ENCODE measurements at places on chromosomes 4 and X.

- H3K36me3 ChIP-seq: peaks cover 13% of the 10 kb centered on the region
- H3K4me1 ChIP-seq: peaks cover 26% of the 10 kb centered on the region
- no peak overlapping the region for H3K4me3 ChIP-seq
- DNase-seq: peak; percentile 30
- no peak overlapping the region for H3K27ac ChIP-seq
Measured at GRCh38 chrX:13750204-13750603, 15.7 kb downstream of the OFD1 start.

DNA sequence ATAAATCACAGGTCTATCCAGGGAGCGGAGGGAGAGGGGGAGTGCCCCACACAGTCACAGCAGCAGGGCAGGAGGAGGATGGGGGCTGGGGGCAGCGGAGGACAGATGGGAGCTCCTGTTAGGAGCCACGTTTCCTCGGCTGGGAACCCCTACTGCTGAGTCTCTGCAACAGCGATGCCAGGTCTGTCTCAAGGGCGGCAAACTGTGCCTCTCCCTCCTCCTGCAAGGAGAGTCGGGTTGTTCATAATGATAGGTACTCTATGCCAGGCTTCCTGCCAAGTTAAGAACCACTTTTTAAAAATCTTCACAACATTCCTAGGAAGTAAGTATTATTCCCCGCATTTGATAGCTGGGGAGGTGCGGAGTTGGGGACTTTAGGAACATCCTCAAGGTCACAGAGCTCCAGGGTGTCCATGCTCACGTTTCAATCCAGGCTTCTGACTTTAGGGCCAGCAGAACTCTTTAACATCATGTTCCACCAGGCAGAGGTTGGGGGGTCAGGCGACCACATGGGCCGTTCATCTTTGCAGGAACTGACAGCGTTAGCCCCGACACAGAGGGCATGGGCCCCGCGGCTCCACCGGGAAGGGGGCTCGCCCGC is 98.3 kb upstream of the MAML3 start:
- peak overlapping the region; percentile 72 for H3K4me3 ChIP-seq
- no peaks in the 10 kb centered on the region for H3K36me3 ChIP-seq
- H3K4me1 ChIP-seq: peaks cover 3% of the 10 kb centered on the region
- no peak overlapping the region for H3K27ac ChIP-seq
- no peak for DNase-seq

DNA sequence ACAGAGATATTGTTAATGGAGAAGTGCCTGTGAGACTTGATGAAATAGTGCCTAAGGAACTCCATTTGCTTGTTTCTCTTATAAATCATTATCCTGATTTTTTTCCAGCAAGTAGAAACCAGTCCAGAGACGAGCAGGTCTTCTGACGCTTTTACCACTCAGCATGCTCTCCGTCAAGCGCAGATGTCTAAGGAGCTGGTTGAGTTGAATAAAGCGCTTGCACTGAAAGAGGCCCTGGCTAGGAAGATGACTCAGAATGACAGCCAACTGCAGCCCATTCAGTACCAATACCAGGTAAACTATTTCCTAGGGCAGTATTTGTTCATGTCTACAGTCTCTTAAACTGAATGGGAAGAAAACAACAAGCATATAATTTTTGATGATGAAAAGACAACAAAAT is 63.6 kb downstream of the KIF4A start:
- H3K27me3 ChIP-seq: no peaks in the 10 kb centered on the region
- H3K4me1 ChIP-seq: no peaks in the 10 kb centered on the region
- H3K27ac ChIP-seq: no peak overlapping the region
- no peak for DNase-seq

DNA sequence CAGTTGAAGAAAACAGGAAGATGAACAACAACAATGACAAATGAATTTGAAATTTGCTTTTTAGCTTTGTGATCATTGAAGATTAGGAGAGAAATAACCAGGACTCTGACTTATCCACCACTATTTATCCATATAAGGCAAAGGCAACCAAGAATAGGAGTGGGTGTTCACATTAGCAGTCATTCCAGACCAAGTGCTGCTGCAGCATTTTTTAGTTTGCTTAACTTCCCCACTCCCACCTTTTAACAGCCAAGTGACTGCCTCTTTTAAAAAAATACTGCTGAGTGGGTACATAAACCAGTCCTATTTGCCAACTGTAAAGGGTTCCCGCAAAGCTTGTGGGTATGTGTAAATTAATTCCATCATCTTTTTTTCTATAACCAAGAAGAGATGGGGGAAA is 230.9 kb downstream of the IQCM start:
- no peak for DNase-seq
- no peaks in the 10 kb centered on the region for H3K27me3 ChIP-seq
- H3K27ac ChIP-seq: no peak overlapping the region

DNA sequence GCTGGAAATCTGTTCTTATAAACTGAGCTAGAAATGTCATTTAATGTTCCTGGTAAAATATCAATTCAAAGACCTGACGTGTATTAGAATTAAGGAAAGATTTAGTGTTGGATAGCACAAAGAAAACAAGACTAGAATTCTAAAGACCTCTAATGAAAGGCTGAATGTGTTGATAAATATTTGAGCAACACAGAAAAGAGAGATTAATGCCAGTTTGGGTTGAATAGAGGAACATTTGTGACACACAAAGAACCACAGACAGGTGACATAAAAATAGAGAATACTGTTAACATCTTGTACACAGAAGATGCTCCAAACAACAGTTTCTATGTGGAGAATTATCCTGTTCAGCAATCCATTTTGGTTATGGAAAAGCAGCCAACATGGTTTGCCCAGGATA is 222.1 kb upstream of the GALNT7 start:
- H3K36me3 ChIP-seq: no peaks in the 10 kb centered on the region
- no peak for DNase-seq
- H3K27ac ChIP-seq: no peak overlapping the region
- H3K4me3 ChIP-seq: no peak overlapping the region
- H3K27me3 ChIP-seq: no peaks in the 10 kb centered on the region

DNA sequence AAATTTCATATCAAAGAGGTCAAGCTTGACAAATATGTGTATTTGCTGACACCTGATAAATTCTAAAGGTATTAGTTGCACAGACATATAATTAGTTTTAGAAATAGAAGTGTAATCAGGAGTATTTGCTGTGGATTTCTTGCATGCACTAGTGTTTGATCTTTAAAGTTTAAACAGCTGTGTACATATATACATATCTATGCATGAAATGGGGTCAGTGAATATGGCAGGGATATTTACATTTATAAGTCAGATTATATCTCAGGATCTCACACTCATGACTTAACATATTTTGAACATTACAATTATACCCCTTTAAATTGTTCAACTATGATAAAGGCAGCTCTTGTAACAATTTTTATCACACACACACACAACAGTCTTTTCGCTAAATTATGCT is 547.4 kb upstream of the ACTRT1 start:
- no peaks in the 10 kb centered on the region for H3K36me3 ChIP-seq
- no peak for DNase-seq
- H3K27ac ChIP-seq: no peak overlapping the region
- no peaks in the 10 kb centered on the region for H3K4me1 ChIP-seq
- no peaks in the 10 kb centered on the region for H3K27me3 ChIP-seq

DNA sequence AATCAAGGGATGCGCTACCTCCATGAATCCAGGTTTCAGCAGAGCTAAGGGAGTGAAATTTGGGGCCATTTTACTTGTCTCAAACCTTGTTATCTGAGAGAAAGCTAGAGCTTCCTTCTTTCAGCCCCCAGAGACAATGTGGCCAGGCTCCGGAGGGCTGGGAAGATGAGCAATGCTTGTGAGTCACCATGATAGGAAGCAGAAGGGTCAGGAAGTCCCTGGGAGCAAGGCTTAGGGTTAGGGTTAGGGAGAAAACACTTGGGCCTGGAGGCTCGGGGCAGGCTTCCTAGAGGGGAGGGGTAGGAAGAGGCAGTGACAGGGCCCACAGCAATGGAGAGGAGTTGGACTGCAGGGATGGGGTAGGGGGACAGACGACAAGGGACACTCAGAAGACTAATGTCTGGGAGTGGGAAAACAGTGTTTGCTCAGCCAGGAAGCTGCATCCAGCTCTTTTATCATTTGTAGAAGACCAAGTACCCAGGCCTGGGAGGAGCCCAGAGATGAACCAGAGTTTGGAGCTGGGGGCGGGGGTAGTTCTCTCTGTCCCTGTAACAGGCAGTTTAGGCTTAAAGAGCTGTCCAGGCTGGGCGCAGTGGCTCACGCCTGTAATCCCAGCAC is 16.4 kb upstream of the PORCN start:
- no peaks in the 10 kb centered on the region for H3K36me3 ChIP-seq
- DNase-seq: no peak
- H3K27ac ChIP-seq: no peak overlapping the region
- H3K27me3 ChIP-seq: peaks cover 3% of the 10 kb centered on the region

DNA sequence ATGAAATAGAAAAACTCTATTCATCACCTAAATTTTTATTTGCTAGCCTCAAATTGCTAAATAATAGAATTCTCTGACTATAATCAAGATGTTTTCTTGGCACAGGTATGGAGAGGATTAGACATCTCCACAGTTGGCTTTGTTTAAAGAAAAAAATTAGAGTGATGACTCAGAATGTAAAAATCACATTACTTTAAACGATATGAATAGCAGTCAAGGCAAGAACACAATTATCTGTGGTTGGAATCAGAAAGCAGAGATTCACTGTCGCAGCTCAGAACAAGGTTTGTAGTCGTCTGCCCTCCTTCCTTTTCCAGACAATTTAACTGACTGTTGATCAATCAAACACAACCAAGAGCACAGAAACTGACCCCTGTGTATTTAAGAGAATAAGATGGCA is 32.2 kb upstream of the CCKAR start:
- no peak for DNase-seq
- no peaks in the 10 kb centered on the region for H3K4me1 ChIP-seq
- H3K4me3 ChIP-seq: no peak overlapping the region
- H3K27me3 ChIP-seq: peaks cover 12% of the 10 kb centered on the region
- peaks cover 2% of the 10 kb centered on the region for H3K36me3 ChIP-seq

GRCh38 chr4:124964251-124964650 is 251.7 kb upstream of the ANKRD50 start:
- H3K36me3 ChIP-seq: peaks cover 2% of the 10 kb centered on the region
- no peak overlapping the region for H3K4me3 ChIP-seq
- no peaks in the 10 kb centered on the region for H3K27me3 ChIP-seq
- no peak for DNase-seq
- no peak overlapping the region for H3K27ac ChIP-seq

GRCh38 chr4:2977211-2978088 is 14.1 kb downstream of the GRK4 start:
- H3K36me3 ChIP-seq: peaks cover 2% of the 10 kb centered on the region
- peaks cover 8% of the 10 kb centered on the region for H3K4me1 ChIP-seq
- H3K27me3 ChIP-seq: peaks cover 2% of the 10 kb centered on the region
- DNase-seq: no peak
- H3K27ac ChIP-seq: no peak overlapping the region

GRCh38 chr4:88623097-88623496 is 30.8 kb downstream of the HERC3 start:
- H3K36me3 ChIP-seq: peaks cover 48% of the 10 kb centered on the region
- DNase-seq: no peak

GRCh38 chrX:50814701-50815100 is 707 bp upstream of the SHROOM4 start:
- DNase-seq: no peak
- peaks cover 2% of the 10 kb centered on the region for H3K4me1 ChIP-seq
- H3K4me3 ChIP-seq: no peak overlapping the region
- H3K36me3 ChIP-seq: no peaks in the 10 kb centered on the region

GRCh38 chrX:15973299-15973698 is 118.7 kb upstream of the AP1S2 start:
- H3K4me3 ChIP-seq: no peak overlapping the region
- peak overlapping the region; percentile 77 for H3K27ac ChIP-seq
- peak; percentile 3 for DNase-seq
- no peaks in the 10 kb centered on the region for H3K36me3 ChIP-seq
